ENCODE measurements at places on chromosomes 16 and 17.

DNA sequence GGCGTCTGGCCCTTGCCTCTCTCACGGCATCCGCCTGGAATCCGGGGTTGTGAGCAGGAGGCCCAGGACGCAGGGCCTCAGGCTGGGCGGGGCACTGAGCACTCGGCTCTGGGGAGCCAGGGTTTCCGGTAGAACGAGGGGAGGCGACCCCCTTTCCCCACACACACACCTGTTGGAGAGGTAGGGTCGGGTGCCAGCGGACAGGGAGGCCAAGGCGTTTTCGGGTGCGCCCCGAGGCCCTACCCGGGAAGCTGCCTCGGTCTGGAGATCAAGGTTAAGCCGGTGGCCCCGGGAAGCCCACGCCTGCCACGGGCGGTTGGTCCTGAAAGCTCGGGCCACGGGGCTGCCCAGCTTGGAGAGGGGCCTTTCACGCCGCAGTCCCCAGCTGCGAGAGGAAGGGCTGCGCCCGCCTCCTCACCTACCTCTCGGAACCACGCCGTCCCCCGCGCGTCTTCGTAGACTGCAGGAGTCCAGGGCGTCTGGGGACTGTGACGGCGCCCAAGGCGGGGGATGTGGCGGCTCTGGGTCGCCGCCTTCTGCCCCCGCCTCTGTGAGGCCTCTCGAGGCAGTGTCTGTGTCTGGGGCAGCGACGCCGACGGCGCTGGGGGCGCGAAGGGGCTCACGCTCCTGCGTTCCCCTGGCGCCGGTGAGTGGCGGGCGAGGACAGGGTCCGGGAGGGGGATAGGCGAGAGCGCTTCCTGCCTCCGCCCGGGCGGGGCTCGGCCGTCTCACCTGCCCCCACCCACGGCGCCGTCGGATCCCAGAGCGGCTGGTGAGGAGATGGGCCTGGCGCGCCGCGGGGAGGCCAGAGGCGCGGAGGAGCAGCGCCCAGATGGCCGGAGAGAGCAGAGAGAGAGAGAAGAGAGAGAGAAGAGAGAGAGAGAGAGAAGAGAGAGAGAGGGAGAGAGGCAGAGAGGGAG, 20.3 kb upstream of the HOXB9 start:
- H3K27ac ChIP-seq = no peak overlapping the region
- H3K27me3 ChIP-seq = peaks cover 100% of the 10 kb centered on the region
- no peaks in the 10 kb centered on the region for H3K4me1 ChIP-seq
- DNase-seq = peak; percentile 42

- no peak overlapping the region for H3K27ac ChIP-seq
- no peak overlapping the region for H3K4me3 ChIP-seq
- H3K36me3 ChIP-seq = no peaks in the 10 kb centered on the region
- peaks cover 9% of the 10 kb centered on the region for H3K4me1 ChIP-seq
- DNase-seq = no peak
Observed at GRCh38 chr17:19275457-19276127, 38.4 kb downstream of the EPN2 start.

GRCh38 chr17:32880671-32881453, 3.9 kb upstream of the MYO1D start:
- H3K4me3 ChIP-seq = no peak overlapping the region
- peaks cover 2% of the 10 kb centered on the region for H3K4me1 ChIP-seq
- DNase-seq = no peak
- no peaks in the 10 kb centered on the region for H3K36me3 ChIP-seq
- peaks cover 19% of the 10 kb centered on the region for H3K27me3 ChIP-seq

GRCh38 chr17:41307647-41308046, 1.5 kb downstream of the KRTAP16-1 start:
- H3K4me3 ChIP-seq = no peak overlapping the region
- peaks cover 3% of the 10 kb centered on the region for H3K4me1 ChIP-seq
- no peaks in the 10 kb centered on the region for H3K36me3 ChIP-seq
- peak; percentile 17 for DNase-seq
- no peaks in the 10 kb centered on the region for H3K27me3 ChIP-seq

- no peaks in the 10 kb centered on the region for H3K36me3 ChIP-seq
- no peaks in the 10 kb centered on the region for H3K4me1 ChIP-seq
- H3K4me3 ChIP-seq = no peak overlapping the region
- DNase-seq = no peak
- no peaks in the 10 kb centered on the region for H3K27me3 ChIP-seq
Observed at GRCh38 chr16:53372992-53373871, 61.0 kb upstream of the RBL2 start.

DNA sequence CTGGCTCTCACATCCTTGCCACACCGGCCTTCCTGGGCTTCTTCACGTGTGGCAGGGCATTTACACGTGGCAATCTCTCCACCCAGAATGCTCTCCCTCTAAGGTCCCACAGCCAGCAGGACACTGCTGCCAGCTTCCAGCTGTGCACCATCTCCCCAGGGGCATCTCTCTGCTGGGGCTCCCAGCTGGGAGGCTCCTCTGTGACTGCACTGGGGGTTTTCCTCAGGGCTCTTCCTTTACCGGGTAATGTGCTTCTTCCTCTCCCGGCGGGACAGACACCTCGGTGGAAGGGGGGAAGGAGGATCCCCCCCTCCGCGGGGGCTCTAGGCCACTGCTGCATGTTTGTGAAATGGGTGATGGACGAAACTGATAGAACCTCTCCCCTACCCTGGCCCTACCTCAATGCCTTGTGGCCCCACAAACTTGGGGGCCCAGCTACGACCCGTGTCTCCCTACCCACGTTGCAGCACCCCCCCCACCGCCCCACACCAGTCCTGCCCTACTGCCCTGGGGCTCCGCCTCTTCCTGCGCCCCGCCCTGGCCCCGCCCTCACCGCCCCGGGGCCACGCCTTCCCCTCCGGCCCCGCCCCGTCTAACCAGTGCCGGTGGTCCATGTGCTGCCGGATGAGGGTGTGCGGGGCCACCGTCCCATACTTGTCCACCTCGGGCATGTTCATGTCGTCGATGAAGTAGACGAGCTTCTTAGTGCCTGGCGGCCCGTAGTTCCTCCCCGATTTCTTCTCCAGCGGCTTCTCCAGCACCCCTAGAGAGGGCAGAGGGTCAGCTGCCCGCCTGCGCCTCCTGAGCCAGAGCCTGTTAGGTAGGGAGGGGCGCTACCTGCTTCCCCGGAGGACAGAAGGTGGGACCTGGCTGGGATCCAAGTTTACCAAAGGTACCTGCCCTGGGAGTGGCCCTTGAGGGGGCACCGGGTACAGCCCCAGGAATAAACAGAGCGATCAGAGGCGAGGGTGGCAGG, 92.6 kb downstream of the DNAH17 start:
- no peak overlapping the region for H3K27ac ChIP-seq
- H3K27me3 ChIP-seq = peaks cover 16% of the 10 kb centered on the region
- peak overlapping the region; percentile 58 for H3K4me3 ChIP-seq
- H3K4me1 ChIP-seq = no peaks in the 10 kb centered on the region
- DNase-seq = peak; percentile 69
- no peaks in the 10 kb centered on the region for H3K36me3 ChIP-seq

DNA sequence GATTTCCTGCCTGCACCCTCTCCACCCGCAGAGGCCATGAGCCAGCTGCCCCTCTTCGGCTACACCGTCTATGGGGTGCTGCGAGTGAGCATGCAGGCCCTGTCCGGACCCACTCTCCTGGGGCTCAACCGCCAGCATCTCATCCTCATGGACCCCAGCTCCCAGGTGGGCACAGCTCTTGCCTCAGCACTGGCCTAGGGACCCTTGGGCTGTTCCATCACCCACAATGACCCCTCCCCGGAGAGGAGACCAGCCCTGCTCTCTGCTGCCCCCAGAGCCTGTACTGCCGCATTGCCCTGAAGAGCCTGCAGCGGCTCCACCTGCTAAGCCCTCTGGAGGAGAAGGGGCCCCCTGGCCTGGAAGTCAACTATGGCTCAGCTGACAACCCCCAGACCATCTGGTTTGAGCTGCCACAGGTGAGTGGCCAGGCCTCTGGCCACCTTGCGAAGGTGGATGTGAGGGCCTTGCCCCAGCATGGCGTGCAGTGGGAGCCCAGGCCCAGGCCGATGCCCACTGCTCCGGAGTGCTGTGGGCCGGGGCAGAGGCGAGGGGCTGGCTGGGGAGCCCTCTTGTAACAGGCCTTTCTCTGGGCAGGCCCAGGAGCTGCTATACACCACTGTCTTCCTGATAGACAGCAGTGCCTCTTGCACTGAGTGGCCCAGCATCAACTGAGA, 7.3 kb upstream of the SMIM5 start:
- peak; percentile 78 for DNase-seq
- no peak overlapping the region for H3K27ac ChIP-seq
- H3K4me3 ChIP-seq = no peak overlapping the region
- no peaks in the 10 kb centered on the region for H3K36me3 ChIP-seq
- H3K4me1 ChIP-seq = no peaks in the 10 kb centered on the region

DNA sequence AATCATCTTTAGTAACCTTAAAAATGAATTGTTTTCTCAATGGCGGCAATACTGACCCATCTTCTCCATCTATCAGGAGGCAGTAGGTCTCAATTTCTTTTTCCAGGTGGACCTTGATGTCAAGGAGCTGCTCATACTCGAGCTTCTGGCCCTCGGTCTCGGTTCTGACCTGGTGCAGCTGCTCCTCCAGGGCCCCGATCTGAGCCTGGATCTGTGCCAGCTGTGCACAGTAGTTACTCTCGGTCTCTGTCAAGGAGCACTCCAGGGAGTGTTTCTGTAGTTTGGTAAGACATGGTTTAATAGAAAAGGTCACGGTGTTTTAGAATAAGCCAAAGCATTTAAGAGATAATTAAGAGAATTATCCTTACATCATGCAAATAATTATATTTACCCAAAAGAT, 4.9 kb downstream of the KRT27 start:
- H3K4me1 ChIP-seq = no peaks in the 10 kb centered on the region
- H3K36me3 ChIP-seq = no peaks in the 10 kb centered on the region
- H3K27ac ChIP-seq = no peak overlapping the region
- H3K27me3 ChIP-seq = peaks cover 31% of the 10 kb centered on the region
- no peak overlapping the region for H3K4me3 ChIP-seq
- no peak for DNase-seq

DNA sequence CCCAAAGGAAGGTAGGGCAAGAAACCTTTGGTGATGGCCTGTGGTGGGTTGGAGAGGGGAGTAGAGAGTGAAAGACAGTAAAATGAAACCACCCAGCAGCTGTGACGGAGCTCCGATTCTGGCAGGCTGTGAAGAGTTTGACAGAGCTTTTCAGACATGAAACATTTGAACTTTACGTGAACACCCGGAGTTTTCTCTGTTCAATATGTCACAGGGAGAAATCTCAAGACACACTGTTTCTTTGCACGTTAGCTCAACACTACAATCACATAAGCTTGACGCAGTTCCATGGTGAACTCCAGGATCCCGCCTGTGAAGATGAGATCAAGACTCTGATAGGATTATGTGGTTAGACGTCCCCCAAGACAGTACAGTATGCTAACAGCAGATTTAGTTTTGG, 79.6 kb upstream of the CDH11 start:
- no peak for DNase-seq
- no peaks in the 10 kb centered on the region for H3K27me3 ChIP-seq
- no peaks in the 10 kb centered on the region for H3K4me1 ChIP-seq
- no peak overlapping the region for H3K27ac ChIP-seq
- H3K4me3 ChIP-seq = no peak overlapping the region

DNA sequence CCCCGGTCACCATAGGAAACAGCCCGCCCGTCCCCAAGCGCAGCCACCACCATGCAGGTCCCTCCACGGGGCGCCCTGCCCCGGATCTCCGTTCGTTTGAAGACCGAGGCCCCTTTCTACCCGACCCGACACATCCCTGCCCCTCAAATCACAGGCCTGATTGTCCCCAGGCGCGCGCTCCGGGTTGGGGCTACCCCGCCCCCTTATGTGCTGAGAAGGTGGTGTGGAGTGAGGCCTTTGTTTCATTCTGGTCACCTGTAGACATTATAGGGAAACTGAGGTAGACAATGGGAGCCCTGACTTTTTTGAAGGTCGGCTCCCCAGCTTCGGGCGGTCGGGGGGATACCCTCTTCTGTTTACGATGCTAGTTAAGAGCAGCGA, 763 bp upstream of the ACTG1 start:
- H3K27ac ChIP-seq = no peak overlapping the region
- H3K4me3 ChIP-seq = peak overlapping the region; percentile 98
- H3K4me1 ChIP-seq = peaks cover 27% of the 10 kb centered on the region
- DNase-seq = peak; percentile 87
- H3K36me3 ChIP-seq = no peaks in the 10 kb centered on the region
- peaks cover 43% of the 10 kb centered on the region for H3K27me3 ChIP-seq

DNA sequence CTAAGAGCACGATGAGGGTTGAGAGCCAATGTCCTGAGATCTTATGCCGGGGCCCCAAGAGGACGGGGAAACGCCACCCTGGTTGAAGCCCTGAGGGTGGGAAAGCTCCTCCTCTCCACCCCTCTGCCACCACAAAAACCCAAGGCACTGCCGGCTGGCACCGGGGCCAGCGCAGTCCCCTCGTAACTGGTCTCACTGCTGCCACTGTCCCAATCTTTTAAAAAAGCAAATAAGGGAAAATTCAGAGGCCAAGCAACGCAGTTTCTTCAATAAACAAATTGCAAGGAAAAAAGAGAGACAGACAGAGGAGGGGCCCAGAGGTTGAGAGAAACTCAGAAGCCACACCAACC, 6.7 kb downstream of the GRIN2C start:
- no peak for DNase-seq
- no peak overlapping the region for H3K27ac ChIP-seq
- H3K4me1 ChIP-seq = peaks cover 7% of the 10 kb centered on the region

- H3K27me3 ChIP-seq = no peaks in the 10 kb centered on the region
- no peaks in the 10 kb centered on the region for H3K36me3 ChIP-seq
- DNase-seq = no peak
- H3K4me1 ChIP-seq = peaks cover 49% of the 10 kb centered on the region
Observed at GRCh38 chr16:89442588-89442987, 47.8 kb downstream of the ANKRD11 start.

DNA sequence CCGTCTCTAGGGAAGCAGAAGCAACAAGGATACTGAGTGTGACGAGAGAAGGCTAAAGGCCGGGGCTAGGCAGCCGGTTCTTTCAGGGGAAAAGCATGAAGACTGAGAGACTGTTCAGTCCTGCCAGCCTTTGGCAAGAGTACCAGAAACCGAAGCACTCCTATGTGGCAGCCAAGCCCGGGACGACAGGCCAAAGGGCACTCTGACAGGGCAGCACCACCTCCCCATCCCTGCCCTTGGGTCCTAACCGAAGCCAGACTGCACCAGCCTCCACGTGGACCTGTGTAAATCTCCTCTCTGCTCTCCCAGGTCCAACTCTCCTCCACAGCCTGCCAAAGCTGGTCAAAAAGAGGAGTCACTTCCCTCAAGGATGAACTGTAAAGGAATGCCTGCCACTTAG, 23.5 kb upstream of the ALOX15 start:
- no peak overlapping the region for H3K4me3 ChIP-seq
- H3K27ac ChIP-seq = no peak overlapping the region
- H3K4me1 ChIP-seq = no peaks in the 10 kb centered on the region
- no peaks in the 10 kb centered on the region for H3K27me3 ChIP-seq

- H3K36me3 ChIP-seq = no peaks in the 10 kb centered on the region
- no peak overlapping the region for H3K27ac ChIP-seq
- no peak overlapping the region for H3K4me3 ChIP-seq
- no peaks in the 10 kb centered on the region for H3K4me1 ChIP-seq
Observed at GRCh38 chr16:61715393-61715792, 320.8 kb downstream of the CDH8 start.

DNA sequence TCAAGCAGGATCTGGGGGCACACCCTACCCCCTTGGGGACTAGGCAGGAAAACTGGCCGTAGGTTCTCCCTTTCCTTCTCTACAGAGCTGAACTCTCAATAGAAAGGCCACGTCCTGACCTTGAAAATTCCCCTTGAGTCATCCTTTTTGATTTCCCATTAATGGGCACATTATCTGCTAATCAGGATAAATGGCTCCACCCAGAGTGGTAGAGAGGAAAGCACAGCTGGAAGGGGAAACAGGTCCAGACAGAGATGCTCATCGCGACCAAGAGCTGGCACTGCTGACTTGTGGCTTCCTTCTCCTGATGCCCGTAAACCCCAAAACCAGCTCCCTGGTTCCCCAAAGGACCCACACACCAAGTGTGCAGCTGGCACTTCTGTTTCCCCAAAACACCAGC, 206.5 kb upstream of the CDH5 start:
- DNase-seq = no peak
- H3K27me3 ChIP-seq = no peaks in the 10 kb centered on the region
- H3K4me3 ChIP-seq = no peak overlapping the region
